Thoracic aorta (tissue), 2 donors: ENCODE measurements at places on chromosomes 4 and X.

DNA sequence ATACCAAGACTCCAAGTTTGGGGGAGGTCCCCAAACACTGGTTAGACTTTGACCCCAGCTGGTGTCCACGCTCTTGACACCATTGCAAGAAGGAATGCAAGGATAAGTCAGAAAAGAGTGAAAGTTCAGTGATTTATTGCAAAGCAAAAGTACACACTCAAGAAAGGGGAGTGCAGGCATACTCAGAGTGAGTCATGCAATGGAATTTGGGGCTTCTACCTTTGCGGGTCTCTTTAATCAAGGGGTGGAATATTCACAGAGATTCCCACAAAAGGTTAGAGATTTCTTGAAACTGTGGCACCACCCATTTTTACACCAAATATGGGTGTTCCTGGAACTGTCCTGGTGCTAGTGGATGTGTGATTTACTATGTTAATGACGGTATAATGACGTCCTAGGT is 5.2 kb upstream of the SMIM10L2A start:
- no peak for DNase-seq

GRCh38 chr4:104881136-104881886 is 265.4 kb upstream of the TET2 start:
- DNase-seq, result no peak

DNA sequence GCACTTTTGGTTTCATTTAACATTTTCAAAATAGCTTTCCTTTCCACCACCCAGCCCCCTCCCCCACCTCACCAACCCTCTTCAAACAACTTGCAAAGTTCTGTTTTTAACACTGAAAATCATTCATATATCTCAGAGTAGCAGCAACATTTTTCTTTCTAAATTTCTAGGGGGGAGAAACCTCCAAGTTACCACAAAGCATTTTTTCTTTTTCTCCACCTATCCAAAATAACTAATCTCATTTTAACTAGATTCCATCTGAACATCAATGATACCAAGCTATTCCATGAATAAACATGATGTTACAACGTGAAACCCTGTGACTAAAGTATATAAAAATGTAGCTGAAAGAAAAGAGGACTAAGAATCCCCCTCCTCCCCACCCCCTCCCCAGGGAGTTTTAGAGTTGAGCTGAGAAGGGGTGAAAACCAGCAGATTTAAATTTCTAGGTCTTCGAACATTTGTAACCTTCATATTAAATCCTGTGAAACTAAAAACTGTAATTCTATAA is 5.2 kb downstream of the LDB2 start:
- no peak for DNase-seq

DNA sequence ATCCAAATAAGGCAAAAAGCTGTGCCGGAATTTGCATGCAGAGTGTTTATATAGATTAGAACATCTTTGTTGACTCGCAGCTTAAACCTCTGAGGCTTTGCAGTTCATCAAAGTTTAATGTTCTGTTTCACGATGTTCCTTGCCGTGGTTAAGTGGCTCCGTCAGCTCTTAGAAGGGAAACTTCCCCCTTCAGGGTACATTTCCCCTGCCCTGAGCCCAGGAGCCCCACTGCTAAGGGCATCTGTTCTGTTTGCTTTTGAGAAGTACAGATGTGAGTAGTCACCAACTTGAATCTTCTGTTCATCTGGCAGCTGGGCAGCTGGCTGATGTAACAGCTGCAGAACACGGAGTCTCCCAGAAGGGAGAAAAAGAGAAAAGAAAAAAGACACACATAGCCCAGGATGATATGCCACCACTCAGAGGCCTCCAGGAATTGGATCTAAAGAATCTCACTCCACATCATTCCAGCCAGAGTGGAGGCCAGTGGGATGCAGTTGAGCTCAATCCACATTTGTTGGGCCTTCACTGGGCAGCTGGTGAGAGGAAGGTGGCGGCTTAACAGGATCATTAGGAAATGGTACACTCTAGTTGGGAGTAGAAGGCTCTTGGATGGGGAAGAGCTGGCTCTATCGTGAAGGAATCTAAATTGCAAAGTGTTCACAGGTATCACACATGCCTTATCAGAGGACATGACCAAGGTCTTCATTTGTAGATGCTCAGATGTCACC is 178.7 kb upstream of the RBPJ start:
- DNase-seq, result no peak
